DMS53 (cell line): ENCODE measurements at places on chromosomes 6 and 20.
A peak's percentile ranks its signal among the peaks of the same experiment; 100 is the strongest.

- DNase-seq: no peak
Observed at GRCh38 chr6:36098920-36099647, 31.2 kb upstream of the MAPK13 start.

GRCh38 chr20:25148982-25149846 lies 46.3 kb upstream of the ENTPD6 start:
- no peak for DNase-seq

GRCh38 chr20:11769825-11770224 lies 147.9 kb upstream of the BTBD3 start:
- no peak for DNase-seq

- DNase-seq: no peak
Observed at GRCh38 chr6:96795481-96795880, 41.8 kb downstream of the GPR63 start.

- no peak for DNase-seq
Observed at GRCh38 chr20:14778875-14779274, 441.5 kb upstream of the FLRT3 start.

GRCh38 chr20:44018259-44018941 lies 103.7 kb downstream of the TOX2 start:
- peak; percentile 91 for DNase-seq

DNA sequence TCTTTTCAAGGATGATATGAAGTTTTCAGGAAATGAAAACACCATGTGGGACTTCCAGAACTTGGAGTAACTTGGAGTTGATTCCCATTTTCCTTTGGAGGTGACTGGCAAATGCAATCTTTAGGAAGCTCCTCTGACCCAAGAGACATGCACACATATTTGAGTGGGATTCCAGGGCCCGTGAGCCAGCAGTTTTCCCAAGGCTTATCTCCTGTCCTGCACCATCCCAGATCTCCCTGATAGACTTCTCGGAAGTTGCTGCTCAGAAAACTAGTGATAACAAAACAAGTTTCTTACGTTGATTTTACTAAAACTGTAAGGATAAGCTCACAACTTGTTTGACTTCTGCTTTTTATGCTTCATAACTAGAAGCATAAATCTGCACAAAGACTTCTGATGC lies 25.6 kb downstream of the SLC35F1 start:
- DNase-seq: no peak

- peak; percentile 85 for DNase-seq
Observed at GRCh38 chr6:81753711-81754577, 1.5 kb upstream of the TENT5A start.

DNA sequence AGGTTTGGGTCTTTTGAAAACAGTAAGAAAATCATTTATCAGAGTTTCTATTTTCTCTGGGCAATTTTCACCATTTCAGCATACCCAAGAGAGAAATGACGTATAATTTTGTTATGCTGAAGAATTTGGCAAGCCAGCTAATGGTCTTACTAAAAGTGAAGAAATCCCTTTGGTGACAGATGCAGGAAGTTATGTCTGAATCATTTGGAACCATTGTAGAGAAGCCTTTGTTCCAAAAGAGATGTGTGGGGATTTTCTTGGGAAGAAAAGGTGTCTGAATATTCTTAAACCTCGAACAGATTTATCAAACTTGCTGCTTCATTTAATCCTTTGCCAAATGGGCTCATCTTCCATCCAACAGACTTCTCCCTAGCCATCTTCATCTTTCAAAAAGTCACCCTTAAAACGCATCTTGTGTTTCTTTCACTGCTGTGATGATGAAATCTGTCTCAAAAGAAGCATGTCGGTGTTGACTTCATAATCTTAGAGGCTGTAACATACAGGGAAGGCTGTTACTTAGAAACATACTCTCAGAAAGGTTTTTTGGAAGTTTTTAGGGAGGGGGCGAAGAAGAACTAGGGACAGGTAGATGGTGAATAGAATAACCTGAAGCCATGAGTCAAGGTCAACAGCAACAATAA lies 39.5 kb downstream of the CITED2 start:
- DNase-seq: no peak

- DNase-seq: peak; percentile 72
Observed at GRCh38 chr6:83615025-83615999, 93.6 kb downstream of the SNAP91 start.

GRCh38 chr6:166703149-166703710 lies 76.2 kb upstream of the RPS6KA2 start:
- no peak for DNase-seq

- no peak for DNase-seq
Observed at GRCh38 chr6:164695896-164696295, 613.5 kb downstream of the C6orf118 start.

- DNase-seq: peak; percentile 29
Observed at GRCh38 chr6:18491308-18492045, 104.3 kb downstream of the RNF144B start.

DNA sequence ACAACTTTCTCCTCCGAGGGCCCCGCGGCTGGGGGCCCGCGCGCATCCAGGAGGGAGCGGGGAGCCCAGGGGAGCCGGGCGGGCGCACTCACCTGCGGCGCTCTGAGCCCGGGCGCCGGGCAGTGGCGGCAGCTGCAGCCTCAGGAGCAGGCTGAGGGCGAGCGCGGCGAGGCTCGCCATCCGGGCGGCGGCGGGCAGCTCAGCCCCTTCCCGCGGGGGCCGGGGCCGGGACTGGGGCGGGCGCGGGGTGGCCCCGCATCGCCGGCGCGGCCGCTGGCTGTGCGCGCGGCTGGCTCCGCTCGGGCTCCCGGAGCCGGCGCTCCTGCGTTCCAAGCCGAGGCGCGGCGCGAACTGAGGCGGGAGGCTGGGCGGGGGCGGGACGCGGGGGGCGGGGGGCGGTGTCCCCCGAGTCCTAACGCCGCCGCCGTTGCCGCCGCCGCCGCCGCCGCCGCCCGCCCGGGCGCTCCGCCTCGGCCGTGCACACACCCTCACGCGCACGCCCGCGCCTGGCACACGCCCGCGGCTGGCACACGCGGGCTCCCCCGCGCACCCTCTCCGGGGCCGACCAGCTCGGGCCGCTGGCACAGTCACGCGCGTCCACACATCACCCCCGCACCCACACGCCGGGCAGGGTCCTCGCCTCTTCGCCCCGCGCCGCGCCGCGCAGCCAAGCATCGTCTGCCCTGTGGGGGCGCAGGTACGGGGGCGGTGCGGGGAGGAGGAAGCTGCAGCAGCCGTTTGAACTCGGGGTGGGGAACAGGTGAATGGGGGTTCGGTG lies at the start of gene PTPRT:
TSS of gene PTPRT (minus strand) at position 353 of the 778 bp plus-strand sequence. CDS start at position 180, 173 bp downstream.
- no peak for DNase-seq

DNA sequence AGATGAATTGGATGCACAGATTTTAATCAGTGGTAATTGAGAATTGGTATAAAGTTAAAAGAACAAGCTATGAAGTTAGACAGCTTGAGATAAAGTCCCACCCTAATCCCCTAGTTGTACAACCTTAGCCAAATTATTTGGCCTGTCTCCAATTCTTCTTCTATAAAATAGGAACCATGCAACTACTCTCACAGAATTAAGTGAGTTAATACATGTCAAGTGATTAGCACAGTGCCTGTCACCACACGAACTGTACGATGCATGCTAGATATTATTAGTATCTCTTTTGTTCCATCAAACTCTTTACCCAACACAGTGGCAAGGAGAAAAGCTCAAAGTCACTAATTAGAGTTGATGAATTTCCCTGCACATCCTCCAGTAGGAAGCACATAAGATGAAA lies 44.7 kb downstream of the MBOAT1 start:
- DNase-seq: no peak

DNA sequence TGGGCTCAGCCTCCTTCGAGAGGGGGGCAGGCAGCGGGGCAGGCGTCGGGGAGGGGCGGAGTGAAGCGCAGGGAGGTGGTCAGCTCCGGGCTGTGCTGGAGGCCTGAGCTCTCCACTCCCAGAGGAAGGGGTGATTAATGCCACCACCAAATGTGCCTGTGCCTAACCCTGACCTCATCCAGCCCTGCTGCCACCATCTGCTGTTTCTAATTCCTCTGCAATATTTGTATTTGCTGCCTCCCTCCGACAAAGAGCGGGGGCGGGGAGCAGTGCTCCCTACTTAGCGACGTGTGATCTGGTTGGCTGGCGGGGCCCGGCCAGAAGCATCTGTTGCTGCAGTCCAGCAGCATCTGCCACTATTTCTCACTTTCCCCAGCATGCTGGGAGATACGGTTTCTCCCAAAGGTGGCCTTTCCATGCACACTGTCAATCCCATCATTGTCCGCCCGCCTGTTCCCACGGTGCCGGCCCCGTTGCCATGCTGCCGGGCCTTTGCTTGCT lies 47.0 kb downstream of the DLL1 start:
- DNase-seq: peak; percentile 83

GRCh38 chr6:35197196-35197595 lies 16.6 kb upstream of the SCUBE3 start:
- no peak for DNase-seq

DNA sequence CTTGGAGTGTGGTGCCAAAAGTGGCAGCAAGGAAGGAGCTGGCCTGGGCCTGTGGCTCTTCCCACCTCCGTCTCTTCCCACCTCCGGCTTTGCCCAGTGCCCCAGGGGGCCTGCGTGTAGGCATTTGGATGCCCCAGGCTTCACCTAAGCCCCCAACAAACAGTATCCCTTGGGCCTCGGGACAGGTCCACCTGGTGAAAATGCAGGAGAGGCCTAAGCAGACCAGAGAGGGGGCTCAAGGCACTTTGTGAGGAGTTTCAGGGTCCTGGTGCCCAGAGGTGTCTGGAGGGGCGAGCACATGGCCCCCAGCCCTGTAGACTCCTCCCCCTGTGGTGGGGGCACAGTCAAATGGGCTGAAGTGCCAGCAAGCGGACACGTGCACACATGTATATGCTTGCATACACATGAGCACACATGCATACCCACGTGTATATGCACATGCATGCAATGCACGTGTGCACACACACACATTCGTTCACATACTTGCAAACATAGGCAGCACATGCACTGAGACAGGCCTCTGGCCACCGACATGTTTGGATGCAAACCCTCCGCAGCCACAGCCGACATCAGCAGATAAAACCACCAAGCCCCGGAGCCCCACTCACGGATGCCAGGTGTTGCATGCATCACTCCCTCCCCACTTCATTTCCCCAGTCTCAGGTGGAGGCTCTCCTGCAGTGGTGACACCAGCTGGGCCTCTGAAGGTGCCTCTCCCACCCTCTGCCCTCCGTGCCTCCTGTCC lies 124.5 kb downstream of the TAF4 start:
- no peak for DNase-seq

GRCh38 chr6:158290040-158290439 lies 22.2 kb upstream of the TULP4 start:
- DNase-seq: no peak

- DNase-seq: no peak
Observed at GRCh38 chr6:127791779-127792528, 108.9 kb downstream of the THEMIS start.

DNA sequence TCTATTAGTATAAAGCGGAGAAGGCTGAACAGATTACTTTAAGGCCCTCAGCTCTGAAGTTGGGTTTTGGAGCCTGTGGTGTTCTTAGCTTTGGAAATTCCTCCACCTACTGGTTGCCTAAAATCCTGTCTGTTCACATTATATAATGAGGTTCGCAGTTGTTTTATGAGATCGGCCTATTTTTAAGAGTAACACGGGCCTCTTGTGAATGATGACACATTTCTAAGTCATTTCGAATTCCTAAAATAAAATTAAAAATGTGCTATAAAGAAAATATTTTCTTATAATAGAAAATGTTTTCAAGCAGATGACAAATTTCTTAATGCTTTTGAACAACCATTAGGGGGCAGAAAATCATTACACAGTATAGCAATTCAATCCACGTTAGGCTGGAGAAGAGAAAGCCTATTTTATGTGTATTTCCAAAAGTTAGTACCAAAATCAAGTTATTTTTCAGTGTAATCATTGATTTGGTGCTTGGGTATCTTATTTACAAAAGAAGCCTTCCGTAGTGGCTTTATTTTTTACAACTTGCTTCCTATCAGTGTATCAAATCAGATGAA lies 15.8 kb upstream of the FAM8A1 start:
- peak; percentile 76 for DNase-seq

DNA sequence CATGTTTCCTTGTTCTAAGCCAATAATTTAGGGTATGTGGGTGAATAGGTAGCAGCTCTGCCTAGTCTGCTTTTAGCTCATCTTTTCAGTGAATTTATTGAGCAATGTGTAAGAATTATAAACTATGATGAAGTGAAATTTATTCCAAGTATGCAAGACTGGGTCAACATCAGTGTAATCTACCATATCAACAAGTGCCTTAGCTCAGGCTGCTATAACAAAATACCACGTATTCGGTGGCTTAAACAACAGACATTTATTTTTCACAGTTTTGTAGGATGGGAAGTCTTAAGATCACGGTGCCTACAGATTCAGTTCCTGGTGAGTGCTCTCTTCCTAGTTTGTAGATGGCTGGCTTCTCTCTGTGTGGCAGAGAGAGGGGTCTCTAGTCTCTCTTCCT lies 54.0 kb downstream of the LYRM2 start:
- DNase-seq: no peak

DNA sequence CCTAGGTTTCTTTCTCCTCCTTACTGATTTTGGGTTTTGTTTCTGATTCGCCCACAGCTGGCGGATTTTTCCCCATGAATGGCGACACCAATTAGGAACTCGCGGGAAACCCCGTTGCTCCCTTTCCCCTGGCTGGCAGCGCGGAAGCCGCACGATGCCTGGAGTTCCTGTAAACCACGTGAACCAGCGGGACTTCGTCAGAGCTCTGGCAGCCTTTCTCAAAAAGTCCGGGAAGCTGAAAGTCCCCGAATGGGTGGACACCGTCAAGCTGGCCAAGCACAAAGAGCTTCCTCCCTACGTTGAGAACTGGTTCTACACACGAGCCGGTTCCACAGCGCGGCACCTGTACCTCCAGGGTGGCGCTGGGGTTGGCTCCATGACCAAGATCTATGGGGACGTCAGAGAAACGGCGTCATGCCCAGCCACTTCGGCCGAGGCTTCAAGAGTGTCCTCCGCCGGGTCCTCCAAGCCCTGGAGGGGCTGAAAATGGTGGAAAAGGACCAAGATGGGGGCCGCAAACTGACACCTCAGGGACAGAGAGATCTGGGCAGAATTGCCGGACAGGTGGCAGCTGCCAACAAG lies 3.2 kb upstream of the SEC23B start:
- no peak for DNase-seq

- no peak for DNase-seq
Observed at GRCh38 chr20:8408587-8409307, 276.7 kb downstream of the PLCB1 start.

DNA sequence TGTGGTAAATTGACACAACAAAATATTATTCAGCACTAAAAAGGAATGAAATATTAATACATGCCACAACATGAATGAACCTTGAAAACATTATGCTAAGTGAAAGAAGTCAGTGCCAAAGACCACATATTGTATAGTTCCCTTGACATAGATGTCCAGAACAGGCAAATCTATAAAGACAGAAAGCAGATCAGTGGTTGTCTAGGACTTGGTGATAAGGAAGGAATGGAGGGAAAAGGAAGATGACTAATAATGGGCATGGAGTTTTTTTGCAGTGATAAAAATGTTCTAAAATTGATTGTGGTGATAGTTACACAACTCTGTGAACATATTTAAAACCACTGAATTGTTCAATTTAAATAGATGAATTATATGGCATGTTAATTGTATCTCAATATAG lies 32.5 kb downstream of the TBX18 start:
- DNase-seq: no peak
